ENCODE measurements at places on chromosomes 16 and 17.

DNA sequence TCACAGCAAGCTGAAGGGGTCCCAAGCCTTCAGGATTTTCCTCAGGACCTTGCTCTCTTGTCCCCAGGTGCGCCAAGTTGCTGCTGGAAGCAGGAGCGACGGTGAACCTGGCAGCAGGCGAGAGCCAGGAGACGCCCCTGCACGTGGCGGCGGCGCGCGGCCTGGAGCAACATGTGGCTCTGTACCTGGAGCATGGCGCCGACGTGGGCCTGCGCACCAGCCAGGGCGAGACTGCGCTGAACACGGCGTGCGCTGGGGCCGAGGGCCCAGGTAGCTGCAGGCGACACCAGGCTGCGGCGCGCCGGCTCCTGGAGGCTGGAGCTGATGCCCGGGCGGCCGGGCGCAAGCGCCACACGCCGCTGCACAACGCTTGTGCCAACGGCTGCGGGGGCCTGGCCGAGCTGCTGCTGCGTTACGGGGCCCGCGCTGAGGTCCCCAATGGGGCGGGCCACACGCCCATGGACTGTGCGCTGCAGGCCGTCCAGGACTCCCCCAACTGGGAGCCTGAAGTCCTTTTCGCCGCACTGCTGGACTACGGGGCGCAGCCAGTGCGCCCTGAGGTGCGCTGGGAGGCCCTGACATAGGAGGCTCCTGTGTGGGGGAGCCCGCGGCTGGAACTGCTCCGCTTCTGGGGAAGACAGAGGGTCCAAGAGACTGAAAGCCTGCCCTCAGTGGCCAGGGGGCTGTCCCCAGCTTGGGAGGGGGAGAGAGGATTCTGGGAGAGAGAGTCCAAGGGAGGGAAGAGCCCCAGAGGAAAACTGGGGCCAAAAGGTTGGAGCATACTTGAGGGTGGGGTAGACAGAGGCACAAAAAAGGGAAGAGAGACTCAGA lies 6.4 kb downstream of the ASB16 start:
- no peak for DNase-seq

DNA sequence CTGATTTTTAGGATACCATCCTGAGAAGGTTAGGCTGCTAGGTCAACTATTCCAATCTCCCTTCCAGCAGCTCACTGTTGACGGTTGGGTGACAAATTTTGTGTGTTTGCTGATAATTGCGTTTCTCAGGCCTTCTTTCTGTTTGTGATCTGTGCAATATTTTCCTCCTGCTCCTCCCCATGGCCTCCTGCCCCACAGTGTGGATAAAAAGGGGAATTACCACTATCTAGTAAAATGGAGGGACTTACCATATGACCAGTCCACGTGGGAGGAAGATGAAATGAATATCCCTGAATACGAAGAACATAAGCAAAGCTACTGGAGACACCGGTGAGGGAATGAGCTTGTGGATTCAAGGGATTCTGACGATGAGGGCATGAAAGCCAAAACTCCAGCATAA lies 9.2 kb downstream of the CHD3 start:
- DNase-seq, result no peak

GRCh38 chr17:80017226-80018010 lies 18.3 kb downstream of the TBC1D16 start:
- no peak for DNase-seq

DNA sequence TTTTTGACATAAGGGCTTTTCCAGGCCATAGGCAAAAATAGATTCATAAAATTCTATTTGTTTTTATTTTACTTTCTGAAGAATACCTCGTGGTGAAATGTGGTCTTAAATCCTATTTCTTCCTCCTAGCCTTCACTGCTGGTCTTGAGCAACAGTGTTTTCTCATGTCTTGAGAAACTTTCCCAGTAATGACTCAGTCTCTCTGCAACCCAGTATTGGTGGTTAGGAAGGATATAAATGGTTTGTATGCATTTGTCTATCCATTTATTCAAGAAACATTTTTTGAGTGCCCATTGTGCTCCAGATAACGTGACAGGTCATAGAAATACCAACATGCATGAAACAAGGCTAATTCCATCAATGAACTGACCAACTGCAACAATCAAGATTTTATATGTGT lies 213.9 kb downstream of the TMEM114 start:
- no peak for DNase-seq

GRCh38 chr16:75703306-75703705 lies 2.0 kb upstream of the DUXB start:
- DNase-seq, result no peak

GRCh38 chr16:67915831-67916723 lies 15.6 kb downstream of the CTRL start:
- no peak for DNase-seq

- no peak for DNase-seq
These were observed 185.3 kb downstream of the AATF start for GRCh38 chr17:37134050-37134449.

DNA sequence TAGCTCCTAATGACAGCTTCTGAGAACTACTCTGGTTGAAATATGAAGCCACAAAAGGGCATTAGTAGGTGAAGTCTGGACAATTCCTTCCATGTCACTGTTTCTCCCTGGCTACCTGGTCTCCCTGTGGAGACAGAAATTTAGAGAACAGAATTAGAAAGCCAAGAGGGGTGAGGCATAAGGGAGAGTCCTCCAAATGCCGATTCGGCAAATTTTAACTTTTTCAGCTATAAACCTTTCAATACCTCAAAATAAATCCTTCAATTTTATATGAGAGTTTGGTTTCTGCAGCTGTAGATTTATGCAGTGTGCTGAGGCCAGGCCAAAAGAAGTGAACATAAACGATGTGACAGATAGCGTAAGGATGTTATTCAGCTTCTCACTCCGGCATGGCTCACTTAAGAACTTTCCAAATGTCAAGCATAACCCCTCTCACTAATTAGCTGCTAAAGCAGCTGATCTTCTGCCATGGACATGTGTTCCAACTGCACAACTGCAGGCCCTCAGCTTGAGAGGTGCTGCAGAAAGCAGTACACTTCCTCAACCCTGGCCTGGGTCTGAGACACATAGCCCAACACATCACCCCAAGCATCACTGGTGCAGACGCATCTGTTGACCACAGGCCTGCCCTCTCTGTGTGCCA lies 247.9 kb upstream of the SOX9 start:
- DNase-seq, result no peak

DNA sequence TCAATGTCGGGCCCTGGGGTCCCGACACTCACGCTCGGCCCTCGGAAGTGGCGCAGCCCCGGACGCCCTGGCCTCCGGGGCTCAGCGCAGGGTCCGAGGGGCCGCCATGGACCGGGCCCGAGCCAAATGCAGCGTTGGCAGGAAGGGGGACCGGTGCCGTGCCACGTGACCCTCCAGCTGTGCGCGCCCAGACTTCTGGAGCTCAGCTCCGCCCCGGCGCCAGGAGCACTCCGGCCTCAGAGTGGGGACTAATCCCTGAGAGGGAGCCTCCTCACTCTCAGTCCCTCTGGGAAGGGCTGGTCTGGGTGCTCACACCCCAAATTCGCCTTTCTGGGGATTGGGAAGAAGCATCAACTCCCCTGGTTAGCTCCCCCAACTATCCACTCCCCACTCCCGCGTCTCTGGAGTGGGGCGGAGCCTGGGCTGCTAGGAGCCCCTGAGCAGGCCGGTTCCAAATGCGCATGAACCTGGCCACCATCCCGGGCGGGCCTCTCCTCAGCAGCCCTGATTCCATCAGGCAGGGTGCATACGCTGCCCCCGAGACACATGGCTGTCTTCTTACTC lies at the start of gene B3GNT9:
B3GNT9 (minus strand) TSS at position 166 of the 564 bp plus-strand sequence. CDS start 513 bp downstream, outside the sequence.
- DNase-seq, result peak; percentile 54

DNA sequence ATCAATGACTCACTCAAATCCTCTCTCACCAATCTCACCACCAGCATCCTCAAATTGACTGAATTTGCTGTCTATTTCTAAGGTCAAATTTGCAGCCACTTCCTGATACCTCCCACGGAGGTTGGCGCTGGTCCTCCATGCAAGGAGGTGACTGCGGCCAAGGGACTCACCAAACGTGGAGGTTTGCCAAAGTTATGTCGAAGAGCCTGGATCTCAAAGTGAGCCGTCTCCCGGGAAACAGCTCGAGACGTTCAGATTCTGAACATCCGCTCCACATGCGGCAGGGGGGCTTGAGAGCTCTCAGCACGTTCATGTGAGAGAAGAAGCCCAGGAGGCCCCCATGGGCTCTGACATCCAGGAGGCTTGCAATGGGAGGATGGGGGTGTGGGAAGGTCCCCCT lies 22.6 kb downstream of the LGALS3BP start:
- DNase-seq, result no peak

GRCh38 chr16:28555561-28555960 lies 1.8 kb downstream of the SGF29 start:
- DNase-seq, result no peak

DNA sequence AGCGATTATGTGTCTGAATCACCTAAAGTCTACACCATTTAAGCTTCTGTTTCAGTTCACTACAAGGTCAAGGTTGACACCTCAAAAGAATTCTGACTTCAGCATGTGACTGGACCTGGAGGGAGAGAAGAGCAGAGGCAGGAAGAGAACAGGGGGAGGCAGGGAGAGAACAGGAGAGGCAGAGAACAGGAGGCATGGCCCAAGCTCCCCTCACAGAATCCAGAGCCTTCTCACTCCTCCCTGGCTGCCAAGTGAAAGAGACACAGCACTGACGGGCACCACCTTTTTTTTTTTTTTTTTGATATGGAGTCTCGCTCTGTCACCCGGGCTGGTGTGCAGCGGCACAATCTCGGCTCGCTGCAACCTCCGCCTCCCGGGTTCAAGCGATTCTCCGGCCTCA lies 11.4 kb downstream of the GGA2 start:
- DNase-seq, result no peak

- DNase-seq, result no peak
These were observed 172.3 kb downstream of the KATNIP start for GRCh38 chr16:27722207-27722606.

GRCh38 chr17:56528696-56529095 lies 64.8 kb upstream of the NOG start:
- no peak for DNase-seq

DNA sequence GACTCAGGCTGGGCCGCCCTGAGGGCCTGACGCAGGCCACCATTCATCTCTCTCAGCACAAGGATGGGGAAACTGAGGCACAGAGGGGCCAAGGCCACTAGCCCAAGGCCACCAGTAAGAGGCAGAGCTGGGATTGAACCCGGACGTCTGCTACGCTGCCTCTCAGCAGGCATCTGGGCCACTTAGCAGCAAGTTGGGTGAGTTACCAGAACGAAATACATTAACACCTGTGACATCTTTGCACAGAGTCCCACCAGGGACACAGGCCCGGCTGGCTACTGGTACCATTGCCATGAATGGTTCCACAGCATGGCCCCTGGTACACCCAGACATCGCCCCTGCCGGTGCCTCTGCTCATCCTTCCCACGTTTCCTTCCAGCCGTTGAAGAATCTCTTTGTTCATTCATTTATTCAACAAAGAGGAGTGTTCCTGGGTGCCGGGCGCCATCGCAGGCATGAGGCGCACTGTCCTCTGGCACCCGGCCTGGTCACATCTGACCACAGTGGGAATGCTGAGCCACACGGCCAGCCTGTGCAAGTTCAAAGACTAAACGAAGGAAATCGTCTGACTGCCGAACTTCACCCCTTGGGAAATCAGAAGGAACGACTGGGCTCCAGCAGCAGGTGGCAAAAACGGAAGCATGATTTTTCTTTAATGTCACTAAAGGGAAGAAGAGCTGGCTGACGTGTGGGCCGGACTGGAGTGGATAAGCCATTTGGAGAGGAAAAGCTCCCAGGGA lies 7.4 kb upstream of the ZNF469 start:
- no peak for DNase-seq

DNA sequence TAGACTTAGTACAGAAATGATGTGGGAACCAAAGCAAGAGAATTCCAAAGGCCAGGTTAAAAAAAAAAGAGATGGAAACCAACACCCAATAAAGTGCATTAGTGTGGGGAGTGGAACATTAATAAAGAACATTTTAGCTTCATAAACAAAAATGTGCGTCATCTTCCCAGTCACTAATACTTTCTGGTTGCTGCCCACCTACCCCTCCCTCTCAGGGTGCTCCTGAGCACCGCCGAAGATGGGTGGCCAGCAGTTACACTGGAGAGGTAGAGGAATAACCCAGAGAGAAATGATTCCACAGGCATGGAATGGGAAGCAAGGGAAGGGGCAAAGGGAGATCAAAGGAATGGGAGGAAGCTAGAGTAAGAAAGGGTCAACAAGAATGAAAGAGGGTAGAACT lies 6.0 kb upstream of the CHD3 start:
- no peak for DNase-seq

DNA sequence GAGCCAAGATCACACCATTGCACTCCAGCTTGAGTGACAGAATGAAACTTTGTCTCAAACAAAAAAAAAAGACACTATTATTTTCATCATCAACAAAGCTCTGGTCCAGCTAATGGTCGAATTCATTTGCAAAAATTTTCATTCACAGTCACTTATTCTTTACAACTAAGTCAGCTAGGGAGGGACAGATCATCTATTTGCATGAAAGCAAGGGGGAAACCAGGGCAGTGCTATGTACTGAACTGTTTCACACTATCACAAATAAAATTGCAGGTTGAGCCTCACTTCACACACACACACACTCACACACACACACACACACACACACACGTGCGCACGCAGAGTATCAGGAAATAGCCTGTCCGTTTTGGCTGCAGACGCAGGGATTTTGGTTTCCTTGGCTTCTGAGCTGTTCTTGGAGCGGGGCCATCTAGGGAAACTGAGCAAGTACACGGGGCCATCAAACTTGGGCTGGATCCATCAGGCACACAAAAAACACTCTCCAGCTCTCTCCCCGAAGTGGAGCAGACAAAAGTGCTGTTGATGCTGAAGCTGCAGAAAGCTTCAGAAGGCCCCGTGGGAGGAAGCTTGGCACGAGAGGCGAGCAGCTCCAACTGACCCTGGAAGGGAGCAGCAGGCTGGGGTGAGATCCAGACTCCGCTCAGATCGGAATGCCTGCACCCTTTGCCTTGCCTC lies 44.3 kb upstream of the HELZ start:
- no peak for DNase-seq

DNA sequence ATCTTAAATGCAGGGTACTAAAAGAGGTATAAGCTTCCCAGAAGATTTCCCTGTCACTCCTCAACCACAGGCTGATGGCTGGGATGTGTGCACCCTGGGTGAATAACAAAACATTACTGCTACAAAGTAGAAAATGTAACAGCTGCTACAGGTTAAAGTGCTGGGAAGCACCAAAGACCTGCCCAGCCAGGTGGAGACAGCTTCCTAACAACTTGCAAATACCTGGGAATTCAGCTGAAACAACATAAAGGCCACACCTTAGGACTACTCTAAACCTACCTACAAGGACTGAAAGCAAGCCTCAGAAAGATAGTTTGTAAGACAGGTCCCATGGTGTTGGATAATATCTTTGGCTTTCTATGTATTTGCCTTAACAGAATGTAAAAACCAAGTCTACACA lies 118.5 kb downstream of the CEP112 start:
- DNase-seq, result no peak

Data from H4 (cell line).